Mucosa of descending colon (tissue), 3 donors: ENCODE measurements at places on chromosomes 1 and 21. TPM values are rescaled to one million over a fixed set of nuclear protein-coding genes. Genes with fewer than 3 reads are reported as not detected.

Gene CHODL
- 0.43 TPM for total RNA-seq

Gene ENAH
- total RNA-seq, result 130 TPM

Gene ERICH3
- total RNA-seq, result 0.51 TPM

Gene KLHDC8A
- 0.78 TPM for total RNA-seq

Gene DAB1
- total RNA-seq, result 0.92 TPM

Gene KCNQ4
- total RNA-seq, result 13.0 TPM

Gene PKLR
- total RNA-seq, result 2.0 TPM

Gene NPPB
- total RNA-seq, result not detected

Gene COA6
- total RNA-seq, result 29.8 TPM

Gene ASCL5
- total RNA-seq, result not detected

Gene GNG12
- total RNA-seq, result 158 TPM

Gene TLCD4
- 55.1 TPM for total RNA-seq

Gene LAMB3
- 142 TPM for total RNA-seq

Gene AGTRAP
- total RNA-seq, result 23.4 TPM

Gene STYXL2
- total RNA-seq, result 0.17 TPM

Gene BTBD8
- 7.1 TPM for total RNA-seq

Gene COL8A2
- total RNA-seq, result 1.5 TPM

Gene FCRLB
- total RNA-seq, result not detected

Gene IQCC
- 2.2 TPM for total RNA-seq

Gene PGLYRP4
- total RNA-seq, result not detected

Gene C1orf167
- not detected for total RNA-seq

Gene IL20
- not detected for total RNA-seq

Gene CCT8
- 103 TPM for total RNA-seq

Gene OSCP1
- 8.4 TPM for total RNA-seq

Gene ACAP3
- 44.8 TPM for total RNA-seq

Gene TRIM67
- not detected for total RNA-seq

Gene DNM3
- 2.1 TPM for total RNA-seq

Gene SLAMF9
- not detected for total RNA-seq

Gene FMOD
- 45.7 TPM for total RNA-seq

Gene CDC7
- total RNA-seq, result 3.6 TPM

Gene GBP4
- 7.9 TPM for total RNA-seq
